ENCODE measurements at places on chromosomes 13 and 19.

DNA sequence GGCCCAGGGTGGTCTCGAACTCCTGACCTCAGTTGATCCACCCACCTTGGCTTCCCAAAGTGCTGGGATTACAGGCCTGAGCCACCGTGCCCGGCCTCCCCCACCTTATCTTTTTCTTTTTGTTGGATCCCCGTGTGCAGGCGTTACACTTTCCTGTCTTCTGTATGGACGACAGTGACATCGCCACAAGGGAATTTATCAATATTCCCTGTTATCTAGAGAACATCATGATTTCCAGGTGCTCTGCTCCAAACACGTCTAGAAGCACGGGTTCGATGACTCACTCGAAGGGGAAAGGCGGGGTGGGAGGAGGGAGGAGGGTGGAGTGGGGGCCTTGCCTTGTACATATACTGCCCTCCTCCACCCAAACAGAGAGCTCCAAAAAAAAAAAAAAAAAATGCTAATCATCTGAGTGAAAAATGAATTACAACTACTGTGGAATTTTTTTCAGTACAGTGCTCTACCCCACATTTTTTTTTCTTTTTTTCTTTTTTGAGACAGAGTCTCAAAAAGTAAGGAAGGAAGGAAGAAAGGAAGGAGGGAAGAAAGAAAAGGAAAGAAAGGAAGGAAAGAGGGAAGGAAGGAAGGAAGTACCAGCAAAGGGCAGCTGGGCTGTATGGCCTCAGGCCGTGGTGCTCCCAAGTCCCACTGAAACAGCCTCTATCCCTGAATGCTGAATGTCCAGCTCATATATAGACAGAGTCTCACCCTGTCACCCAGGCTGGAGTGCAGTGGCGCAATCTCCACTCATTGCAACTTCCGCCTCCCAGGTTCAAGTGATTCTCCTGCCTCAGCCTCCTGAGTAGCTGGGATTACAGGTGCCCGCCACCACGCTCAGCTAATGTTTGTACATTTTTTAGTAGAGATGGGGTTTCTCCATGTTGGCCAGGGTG is 36.8 kb downstream of the INSR start:
- DNase-seq: no peak

GRCh38 chr19:13974073-13974472 is 21.8 kb downstream of the DCAF15 start:
- peak; percentile 39 for DNase-seq

- DNase-seq: no peak
These were observed 327.6 kb downstream of the FGF9 start for GRCh38 chr13:21998279-21998990.

- no peak for DNase-seq
These were observed 3.3 kb upstream of the ZNF420 start for GRCh38 chr19:37074819-37075362.

DNA sequence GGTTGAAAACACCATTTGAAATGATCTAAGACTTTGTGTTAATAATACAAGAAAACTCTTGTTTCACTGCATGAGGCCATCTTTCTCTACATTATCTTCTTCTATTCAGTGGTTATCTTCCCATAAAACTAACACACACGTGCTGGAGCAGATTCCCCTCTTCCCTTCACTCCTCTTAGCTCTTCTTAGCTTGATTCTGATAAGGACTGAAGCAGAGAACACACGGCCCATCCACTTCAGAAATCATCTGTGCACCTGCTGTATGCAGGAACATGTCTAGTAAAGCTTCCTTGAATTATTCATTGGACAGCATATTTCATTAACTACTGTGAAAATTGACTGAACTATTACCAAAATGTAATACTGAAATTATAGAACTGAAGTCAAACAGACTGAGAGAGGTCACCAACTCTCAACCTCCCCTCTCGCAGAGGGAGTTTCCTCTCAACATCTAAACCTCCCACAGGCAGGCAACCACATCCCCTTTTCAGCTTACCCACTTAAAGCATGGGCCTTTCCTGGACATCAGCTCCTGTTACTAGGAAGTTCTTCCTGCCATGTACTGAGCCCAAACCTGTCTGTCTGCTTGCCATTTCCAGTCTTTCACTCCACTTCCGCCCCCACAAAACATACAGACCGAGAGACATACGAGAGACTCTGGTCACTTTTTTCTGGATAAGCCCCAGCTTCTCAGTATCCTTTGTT is 113.9 kb downstream of the CRYL1 start:
- peak; percentile 75 for DNase-seq

All from activated CD4-positive, alpha-beta T cell treated with anti-CD3 and anti-CD28 coated beads, Interleukin-2, Interleukin-6, amounts not matched to agents 100 ng/mL and 50 ng/mL, durations not matched to agents 16 hours and 8 hours (primary cell).